ENCODE measurements at places on chromosomes 3 and 15.

- DNase-seq, result no peak
Observed at GRCh38 chr3:84066915-84067314, 891.9 kb upstream of the CADM2 start.

DNA sequence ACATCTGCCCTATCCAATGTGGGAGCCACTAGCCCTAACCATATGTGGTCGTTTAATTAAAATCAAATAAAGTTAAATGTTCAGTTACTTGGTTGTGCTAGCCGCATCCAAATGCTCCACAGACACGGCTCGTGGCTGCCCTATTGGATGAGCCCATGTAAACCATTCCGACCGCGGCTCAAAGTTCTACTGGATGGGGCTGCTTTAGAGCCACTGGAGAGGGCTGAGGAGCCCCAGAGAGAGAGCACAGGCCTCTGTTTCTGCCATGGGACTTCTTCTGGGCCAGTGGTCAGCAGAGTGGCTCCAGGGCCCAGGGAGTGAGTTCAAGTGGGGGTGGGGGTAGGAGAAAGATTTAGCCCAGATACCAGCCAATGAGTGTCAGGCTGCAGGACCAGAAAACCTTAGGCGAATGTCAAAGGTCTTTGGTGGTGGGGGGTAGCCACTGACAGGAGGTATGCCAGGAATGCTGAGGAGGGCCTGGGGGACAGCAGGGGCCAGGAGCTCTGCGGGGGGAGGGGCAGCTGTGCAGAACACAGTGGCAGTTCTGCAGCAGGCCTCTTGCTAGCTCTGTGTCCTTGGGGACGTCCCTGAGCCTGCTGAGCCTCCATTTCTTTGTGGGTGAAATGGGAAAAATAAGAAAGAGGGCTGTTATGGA, 30.1 kb downstream of the SPSB4 start:
- no peak for DNase-seq

- DNase-seq, result no peak
Observed at GRCh38 chr15:72532991-72533601, 59.0 kb downstream of the ARIH1 start.

DNA sequence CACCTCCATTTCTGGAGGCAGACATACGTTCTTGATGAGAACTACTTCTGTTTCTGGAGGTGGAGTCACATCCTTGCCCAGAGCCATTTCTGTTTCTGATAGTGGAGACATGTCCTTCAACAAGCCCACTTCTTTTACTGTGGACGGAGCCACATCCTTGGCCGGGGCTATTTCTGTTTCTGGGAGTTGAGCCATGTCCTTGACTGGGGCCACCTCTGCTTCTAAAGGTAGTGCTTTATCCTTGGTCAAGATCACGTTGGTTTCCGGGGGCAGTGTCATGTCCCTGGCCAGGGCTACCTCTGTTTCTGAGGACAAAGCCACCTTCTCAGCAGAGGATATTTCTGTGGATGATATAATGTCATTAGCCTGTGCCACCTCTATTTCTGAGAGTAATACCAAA, 100.0 kb downstream of the MAP4 start:
- DNase-seq, result no peak

DNA sequence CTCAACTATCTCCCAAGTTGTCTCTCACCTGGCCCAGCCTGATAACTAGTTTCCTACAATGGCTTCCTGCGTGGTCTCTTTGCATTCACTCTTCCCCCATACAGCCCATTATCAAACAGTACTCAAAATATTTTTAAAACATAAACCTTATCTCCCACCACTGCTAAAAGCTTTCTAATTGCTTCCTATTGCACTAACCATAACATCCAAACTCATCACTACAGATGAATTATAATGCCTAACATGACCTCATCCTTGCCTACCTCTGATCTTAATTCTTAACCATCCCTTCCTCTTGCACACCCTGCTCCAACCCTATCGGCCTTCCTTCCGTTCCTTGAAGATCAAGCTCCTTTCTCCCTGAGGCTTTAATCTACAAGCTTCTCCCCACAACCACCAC, 17.0 kb downstream of the ACAP2 start:
- DNase-seq, result no peak

- no peak for DNase-seq
Observed at GRCh38 chr3:137807998-137808397, 43.9 kb downstream of the SOX14 start.

DNA sequence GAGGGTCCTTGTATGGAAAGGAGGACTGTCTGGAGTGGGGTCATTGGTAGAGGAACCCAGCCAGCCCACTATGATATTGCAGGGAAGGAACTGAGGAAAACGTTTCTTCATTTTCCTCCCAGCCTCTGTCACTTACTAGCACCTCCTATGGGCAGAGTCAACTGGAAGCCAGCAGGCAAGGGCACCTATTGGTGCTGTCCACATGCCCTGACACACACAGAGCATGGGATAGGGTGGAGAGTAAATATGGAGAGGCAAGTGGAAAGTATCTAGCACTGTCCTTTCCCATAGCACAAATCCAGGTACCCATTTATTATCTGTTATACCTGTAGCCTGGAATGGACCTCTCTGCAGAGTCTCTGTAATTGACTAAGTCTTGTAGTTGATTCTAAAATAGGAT, 285.6 kb downstream of the WDR72 start:
- no peak for DNase-seq

DNA sequence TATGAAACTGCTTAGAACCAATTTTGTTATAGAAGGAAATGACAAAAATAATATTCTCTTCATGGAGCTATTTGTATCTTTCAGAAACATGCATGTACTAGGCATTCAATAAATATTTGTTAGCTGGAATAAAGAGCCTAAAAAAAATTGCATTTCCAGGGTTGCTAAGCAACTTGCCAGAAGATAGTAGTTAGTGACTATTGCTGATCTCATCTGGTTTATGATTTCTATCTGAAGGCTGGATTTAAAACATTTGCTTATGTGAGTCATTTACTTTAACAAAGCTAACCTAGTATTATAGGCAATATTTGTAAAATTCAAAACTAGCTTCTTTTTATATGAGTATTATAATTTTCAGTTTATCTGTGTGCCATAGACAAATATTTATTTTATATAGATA, 78.3 kb downstream of the NAALADL2 start:
- no peak for DNase-seq

GRCh38 chr15:89430530-89431341, 65.6 kb downstream of the RHCG start:
- DNase-seq, result peak; percentile 93

DNA sequence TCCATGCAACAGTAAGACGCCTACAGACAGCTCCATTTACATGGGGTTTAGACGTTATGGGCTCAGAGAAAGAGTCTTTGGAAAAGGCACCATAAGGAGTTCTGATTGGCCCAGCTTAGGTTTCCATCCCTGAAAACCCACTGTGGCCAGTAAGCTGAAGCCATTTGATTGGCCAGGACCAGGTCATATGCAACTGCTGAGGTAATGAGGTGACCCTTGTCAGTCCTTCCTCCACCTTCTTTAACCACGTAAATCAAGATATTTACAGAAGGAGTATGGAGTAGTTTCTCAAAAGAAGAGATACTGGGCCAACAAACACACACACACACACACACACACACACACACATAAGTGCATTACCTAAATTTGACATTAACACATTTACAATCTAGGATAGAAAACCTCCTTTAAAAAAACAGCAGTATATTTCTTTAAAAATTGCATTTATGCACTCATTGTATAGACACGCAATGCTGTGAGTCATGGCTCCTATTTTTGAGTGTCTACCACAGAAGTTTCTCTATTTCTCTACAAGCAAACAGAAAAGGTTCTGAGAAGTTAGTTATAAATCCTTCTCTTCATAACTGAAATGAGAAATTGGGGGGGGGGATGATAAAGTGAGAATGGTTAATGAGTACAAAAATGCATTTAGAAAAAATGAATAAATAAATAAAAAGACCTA, 16.3 kb upstream of the MB21D2 start:
- DNase-seq, result no peak

DNA sequence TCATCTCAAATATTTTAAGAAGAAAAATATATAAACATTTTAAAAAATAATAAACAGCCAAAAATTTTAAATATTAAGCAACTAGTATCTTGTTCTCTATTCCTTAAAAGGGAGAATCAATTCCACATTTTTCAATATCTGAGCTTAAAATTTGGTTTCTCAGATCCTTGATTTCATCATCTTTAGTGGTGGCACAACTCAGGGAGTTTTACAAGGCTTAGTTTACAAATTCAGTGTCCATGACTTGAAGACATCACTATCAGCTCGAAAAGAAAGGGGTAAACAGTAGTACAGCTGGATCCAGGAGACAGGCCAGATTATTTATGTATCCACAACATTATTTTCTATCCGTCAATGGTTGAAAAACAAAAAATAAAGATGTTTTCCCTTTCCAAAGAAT, 11.6 kb downstream of the IGF2BP2 start:
- no peak for DNase-seq

DNA sequence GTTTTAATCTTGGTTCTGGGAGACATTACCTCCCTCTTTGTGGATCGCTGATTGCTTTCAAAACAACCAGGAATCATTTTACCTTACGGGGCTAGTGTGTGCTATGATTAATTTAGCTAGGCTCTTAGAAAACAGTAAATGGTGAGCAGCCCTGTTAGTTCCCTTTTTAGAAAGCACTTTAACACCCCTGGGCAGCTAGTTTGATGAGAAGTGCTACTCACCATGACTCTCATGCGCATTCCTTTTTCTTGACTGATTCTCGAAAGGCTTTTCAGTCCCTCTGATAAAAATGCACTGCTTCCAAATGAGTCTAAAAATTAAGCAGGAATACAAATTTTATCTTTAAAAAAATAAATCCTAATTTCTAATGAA, 75.3 kb upstream of the LEKR1 start:
- no peak for DNase-seq

- DNase-seq, result no peak
Observed at GRCh38 chr3:126766653-126767052, 62.6 kb downstream of the CHCHD6 start.

GRCh38 chr3:7913283-7913682, 588.3 kb upstream of the LMCD1 start:
- no peak for DNase-seq

- DNase-seq, result no peak
Observed at GRCh38 chr3:152197451-152197850, 71.3 kb upstream of the MBNL1 start.

DNA sequence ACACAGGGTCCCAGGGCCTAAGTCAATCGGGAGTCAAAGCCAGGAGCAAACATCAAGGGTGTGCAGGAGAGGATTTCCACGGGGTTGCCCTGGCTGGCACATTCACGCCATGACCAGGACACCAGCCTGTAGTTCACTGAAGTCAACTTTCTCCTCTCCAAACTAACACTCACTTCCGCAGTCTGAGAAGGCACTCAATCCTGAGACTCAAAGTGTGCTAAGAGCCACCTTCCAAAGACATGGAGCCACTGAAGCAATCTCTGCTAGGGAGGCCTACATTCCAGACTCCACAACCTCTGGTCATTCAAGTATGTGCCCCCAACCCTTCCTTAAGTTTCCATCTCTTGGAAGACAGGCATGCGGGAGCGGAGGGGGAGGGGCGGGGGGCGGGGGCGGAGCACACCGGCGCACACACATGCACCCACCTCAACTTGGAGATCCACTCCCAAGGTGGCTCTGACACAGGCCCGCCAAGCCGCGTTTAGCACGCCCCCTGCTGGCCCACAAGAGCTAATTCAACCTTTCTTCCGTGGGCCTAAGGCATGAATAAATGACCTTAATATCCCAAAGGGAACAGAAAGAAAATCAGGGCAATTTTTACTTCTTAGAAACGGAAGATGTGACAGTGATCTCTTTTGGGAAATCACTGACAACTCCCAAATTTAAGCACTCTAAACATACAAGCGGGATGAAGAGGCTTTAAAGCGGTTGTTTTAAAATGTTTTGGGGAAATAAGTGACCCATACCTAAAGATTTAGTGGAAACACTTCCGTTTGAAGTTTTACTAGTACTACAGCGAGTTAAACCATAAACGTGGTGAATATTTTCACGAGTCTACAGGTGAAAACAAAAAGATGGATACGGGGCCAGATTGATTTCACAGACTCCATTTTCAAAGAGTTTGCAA, 162.5 kb upstream of the CHRNA7 start:
- peak; percentile 12 for DNase-seq

DNA sequence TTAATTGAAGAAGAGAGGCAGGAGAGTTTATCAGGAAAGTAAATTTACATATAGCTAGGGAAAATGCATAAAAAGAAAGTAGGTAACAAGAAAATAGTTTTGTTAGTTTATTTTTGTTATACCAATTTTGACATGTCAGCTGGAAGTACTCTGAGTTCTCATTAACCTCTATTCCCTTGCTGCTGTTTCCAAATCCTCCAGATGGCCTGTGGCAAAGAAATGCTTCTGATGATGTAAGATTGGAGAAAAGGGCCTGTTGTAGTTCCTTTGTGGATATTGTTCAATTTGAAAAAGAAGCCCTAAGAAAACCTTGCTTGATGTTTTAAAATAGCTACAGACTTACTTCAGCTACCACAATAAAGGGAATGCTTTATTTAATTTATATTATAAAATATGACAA, 192.9 kb upstream of the SLITRK3 start:
- no peak for DNase-seq

GRCh38 chr3:94117729-94118128, 54.9 kb downstream of the NSUN3 start:
- no peak for DNase-seq

DNA sequence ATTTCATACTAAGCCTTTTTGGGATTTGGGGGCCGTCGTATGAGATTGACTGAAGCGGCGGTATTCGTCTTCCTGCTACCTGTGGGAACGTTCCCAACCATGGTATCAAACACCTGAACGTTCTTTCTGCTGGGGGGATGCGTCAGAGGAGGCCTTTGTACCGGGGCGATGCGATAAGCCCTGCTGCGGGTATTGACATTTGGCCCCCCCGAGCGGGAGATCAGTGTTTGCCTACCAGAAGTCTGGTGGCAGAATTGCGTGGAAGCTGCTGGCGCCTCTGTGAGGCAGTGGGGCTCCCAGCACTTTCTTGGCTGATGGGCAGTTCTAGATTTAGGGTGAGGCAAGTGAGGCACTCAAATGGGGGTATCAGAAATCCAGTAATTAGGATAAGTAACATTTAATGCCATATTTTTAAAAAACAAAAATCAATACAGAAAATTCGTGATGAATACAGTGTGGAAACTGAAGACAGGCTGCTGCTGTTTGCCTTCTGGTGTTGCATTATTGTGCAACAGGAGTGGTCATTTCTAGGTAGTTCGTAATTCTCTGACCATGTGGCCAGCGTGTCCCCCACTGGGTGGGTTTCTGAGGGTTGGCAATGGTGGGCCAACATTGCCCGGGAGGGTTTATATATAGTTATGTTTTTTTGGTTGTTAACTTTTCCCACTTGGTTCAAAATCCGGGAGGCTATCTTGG, 12.7 kb downstream of the TRPM1 start:
- DNase-seq, result no peak

All from stimulated activated CD8-positive, alpha-beta memory T cell treated with anti-CD3 and anti-CD28 coated beads, Interleukin-15, amount 100 ng/mL, for 1 hour (primary cell).